CD4-positive, alpha-beta T cell treated with Interleukin-12 subunit alpha and Interleukin-12 subunit beta, for 1 hour (primary cell): ENCODE measurements at places on chromosomes 3 and 15.

- DNase-seq: no peak
Observed at GRCh38 chr15:53759411-53759931, at the start of gene WDR72. Gene WDR72, minus strand, starts transcription at chr15:53759663. Its CDS starts 26,514 bp downstream, at chr15:53733149.

DNA sequence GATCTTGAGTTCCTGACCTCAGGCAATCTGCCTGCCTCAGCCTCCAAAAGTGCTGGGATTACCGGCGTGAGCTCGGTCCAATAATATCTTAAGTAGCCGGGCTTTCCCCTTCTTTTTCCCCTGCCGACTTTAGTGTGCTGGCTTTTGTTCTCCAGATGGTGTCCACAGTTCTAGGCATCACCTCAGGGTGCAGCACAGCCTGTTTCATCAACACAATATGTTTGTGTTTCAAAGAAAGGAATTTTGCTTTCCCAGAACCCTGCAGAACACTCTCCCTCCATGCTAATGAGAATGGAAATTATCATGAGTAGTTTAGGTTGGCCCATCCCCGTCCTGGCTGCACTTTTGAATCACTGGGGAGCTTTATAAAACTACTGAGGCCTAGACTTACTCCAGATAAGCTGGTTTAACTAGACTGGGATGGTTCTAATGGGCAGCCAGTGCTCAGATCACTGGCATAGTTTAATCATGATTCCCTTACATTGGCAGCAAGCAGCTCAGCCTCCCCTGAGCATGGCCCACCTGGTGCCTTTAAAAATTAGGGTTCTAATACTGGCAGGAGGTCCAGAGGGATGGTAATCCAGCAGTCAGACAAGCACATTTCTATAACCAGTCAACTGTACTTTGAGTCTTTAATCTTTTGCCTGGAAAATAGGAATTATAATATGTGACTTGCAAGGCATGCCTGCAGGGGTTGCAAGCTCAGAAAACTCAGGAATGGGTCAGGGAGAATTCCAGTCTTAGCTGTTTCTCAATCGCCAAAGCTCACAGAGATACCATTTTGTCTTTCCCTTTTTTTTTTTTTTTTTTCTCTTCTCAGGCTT lies 127.6 kb upstream of the RASGRP1 start:
- no peak for DNase-seq

DNA sequence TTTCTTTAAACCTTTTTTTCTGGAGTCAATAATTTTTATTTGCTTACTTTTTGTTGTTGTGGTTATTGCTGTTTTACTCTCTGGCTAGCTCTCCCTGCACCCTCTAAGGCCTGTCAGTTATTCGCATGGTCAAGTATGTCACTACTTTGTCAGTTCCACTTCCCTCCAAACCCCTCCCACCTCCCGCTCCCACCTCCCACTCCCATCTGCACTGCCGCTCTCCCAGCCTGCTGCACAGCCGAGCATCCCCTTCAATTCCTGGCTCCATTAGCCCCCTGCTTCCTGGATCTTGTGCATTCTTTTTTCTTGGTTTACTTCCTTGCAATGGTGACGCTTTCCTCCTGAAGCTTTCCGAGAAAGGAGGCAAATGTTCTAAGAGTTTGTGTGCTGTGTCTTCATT lies 218.0 kb downstream of the XXYLT1 start:
- no peak for DNase-seq

- no peak for DNase-seq
Observed at GRCh38 chr3:166195808-166196207, 358.6 kb upstream of the BCHE start.

DNA sequence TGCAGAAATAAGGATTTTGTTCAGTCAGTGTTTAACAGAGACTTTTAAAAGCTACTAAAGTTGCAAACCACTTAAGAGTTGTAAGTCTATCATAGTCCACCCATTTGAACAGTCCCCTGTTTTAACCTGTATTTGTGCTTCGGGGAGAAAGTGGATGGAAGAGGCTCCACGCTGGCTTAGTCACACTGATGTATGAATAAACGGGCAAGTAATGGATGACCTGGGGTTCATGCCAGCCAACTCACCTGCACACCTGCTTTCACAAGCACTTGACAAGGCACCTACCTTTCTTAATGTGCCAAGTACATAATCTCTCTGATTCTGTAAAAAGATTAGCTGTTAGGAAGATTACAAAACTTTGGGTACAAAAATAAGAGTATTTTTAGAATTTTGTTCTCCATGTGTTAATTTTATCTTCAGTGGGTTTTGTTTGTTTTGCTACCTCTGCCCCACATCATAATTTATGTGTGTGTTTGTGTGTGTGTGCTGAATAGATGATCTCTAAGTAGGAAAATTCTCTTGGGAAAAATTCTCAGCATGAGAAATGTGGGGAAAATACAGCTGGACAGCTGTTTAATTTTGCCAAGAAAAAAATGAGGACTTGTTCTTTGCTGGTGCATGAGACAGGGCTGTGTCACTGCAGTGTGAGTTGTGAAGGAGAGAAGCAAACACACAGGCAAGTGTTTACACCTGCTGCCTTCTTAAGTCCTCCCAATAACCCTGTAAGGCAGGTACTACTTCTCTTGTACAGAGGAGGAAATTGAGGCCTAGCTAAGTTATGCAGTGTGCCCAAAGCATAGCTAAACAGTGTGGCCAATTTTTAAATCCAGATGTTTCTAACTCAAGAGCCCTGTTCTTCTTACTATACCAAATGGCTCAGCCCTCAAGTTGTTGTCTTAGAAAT lies 181.2 kb upstream of the IL12A start:
- DNase-seq: no peak

- no peak for DNase-seq
Observed at GRCh38 chr3:53642211-53642610, 147.8 kb downstream of the CACNA1D start.

DNA sequence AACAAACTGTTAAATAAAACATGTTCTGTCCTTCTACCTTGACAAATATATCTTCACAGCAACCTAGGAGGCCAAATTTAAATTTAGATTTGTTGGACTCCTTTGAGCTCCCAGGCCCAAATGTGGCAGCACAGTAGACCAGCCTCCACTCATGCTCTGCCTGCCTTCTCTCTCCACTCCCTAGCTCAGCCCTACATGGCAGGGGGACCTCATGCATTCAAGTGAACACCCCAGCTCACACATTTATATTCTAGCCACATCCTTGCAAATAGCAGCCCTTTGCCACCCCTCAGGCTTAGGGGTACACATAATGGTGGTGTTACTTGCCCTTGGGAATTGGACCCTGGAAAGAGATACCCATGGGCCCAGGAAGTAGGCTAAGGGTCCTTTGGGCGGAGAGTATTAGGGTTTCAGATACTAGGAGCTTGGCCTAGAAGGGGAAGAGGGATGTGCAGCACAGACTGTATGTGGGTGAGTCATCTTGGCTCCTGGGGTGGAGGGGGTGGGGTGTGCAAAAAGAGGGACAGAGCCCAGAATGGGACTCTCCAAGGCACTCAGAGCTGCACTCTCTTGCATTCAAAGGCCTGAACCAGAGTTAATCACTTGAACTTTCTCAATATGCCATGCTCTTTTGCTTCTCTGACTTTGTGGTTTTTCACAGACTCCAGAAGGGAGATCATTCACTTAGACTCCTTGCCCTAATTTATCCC lies 268.4 kb upstream of the ROPN1 start:
- no peak for DNase-seq

- no peak for DNase-seq
Observed at GRCh38 chr15:81087066-81087465, 47.0 kb upstream of the CFAP161 start.

GRCh38 chr3:129718201-129718600 lies 111.7 kb upstream of the PLXND1 start:
- DNase-seq: no peak

DNA sequence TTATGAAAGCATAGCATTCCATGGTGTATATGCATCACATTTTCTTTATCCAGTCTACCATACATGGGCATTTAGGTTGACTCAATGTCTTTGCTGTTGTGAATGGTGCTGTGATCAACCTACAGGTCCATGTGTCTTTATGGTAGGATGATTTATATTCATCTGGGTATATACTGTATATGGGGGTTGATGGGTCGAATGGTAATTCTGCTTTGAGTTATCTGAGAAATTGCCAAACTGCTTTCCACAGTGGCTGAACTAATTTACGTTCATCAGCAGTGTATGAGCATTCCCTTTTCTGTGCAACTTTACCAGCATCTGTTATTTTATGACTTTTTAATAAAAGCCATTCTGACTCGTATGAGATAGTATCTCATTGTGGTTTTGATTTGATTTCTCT lies 662.4 kb upstream of the BCHE start:
- no peak for DNase-seq

- no peak for DNase-seq
Observed at GRCh38 chr3:150902988-150903387, 2.3 kb downstream of the MINDY4B start.

GRCh38 chr3:149501524-149501923 lies 27.0 kb downstream of the TM4SF4 start:
- no peak for DNase-seq

- peak; percentile 64 for DNase-seq
Observed at GRCh38 chr15:84982301-84982920, 755 bp downstream of the PDE8A start.

- DNase-seq: no peak
Observed at GRCh38 chr3:149727656-149728055, 24.6 kb downstream of the COMMD2 start.

DNA sequence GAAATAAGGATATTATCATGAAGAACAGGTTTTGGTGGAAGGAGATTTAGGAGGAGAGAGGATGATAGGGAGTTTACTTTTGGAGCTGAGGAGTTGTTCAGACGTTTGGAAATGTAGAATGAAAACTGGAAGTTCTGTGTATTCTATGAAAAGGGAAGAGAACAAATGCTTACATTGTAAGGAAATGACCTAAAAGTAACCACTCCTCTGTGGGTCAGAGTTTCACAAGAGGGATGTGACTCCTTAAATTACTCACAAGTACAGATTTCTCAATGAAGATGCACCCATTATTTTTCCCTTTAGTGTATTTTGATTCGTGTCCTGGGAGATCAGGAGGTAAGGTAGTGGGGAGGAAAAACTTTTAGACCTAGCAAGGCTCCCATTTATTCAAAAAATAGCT lies 4.0 kb downstream of the RNF13 start:
- DNase-seq: no peak

- no peak for DNase-seq
Observed at GRCh38 chr3:139642996-139643395, 34.8 kb downstream of the NMNAT3 start.

DNA sequence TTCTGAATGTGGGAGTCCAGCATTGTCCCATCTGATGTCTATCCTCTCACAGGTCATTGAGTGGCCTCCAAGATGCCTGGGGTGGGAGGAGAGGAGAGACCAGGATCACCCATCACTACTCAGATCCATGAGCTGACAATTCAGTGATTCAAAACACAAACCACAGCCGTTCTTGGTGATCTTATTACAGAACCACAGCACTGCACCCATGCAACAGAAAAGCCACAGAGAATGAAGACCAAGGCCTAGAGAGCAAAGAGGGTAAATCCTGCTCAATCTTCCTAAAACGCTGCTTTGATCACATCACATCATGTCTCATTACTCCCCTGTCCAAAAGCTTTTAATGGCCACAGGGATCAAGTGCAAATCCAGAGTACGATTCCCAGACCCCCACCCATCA lies 23.5 kb downstream of the ANP32A start:
- DNase-seq: no peak

- DNase-seq: no peak
Observed at GRCh38 chr15:70583006-70583405, 180.4 kb downstream of the UACA start.

DNA sequence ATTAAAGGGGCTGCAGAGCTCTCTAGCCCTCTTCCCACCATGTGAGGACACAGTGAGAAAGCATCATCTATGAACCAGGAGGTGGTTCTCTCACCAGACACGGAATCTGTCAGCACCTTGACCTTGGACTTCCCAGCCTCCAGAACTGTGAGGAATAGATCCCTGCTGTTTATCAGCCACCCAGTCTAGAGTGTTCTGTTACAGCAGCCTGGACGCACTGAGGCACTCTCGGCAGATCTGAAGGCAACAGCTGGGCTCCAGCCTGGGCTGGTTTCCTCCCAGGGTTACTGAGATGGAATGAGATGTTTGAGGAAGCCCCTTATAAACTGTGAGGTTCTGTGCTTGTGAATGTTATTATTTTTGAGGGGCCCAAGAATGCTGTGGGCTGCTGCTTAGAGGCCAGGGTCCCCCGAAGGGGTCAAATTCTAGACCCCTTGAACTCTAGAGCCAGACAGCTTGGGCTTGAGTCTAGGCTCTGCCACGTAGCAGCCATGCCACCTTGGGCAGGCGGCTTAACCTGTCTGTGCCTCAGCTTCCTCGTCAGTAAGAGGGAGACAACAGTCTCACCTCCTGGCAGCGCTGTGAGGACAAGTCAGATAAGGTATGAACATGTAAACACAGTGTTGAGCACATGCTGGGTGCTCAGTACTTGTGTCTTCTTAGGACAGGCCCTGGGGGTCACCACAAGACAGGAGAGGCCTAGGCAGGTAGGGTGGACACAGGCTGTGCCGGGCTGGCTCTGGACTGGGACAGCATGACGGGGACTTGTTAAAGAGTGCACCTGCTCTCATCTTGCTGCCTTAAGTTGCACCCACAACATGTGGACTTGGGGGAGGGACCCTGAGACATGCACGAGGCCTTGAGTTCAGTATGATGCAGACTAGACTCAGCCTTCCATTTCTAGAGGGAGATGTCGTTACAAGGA lies 49.2 kb downstream of the MGLL start:
- DNase-seq: no peak

DNA sequence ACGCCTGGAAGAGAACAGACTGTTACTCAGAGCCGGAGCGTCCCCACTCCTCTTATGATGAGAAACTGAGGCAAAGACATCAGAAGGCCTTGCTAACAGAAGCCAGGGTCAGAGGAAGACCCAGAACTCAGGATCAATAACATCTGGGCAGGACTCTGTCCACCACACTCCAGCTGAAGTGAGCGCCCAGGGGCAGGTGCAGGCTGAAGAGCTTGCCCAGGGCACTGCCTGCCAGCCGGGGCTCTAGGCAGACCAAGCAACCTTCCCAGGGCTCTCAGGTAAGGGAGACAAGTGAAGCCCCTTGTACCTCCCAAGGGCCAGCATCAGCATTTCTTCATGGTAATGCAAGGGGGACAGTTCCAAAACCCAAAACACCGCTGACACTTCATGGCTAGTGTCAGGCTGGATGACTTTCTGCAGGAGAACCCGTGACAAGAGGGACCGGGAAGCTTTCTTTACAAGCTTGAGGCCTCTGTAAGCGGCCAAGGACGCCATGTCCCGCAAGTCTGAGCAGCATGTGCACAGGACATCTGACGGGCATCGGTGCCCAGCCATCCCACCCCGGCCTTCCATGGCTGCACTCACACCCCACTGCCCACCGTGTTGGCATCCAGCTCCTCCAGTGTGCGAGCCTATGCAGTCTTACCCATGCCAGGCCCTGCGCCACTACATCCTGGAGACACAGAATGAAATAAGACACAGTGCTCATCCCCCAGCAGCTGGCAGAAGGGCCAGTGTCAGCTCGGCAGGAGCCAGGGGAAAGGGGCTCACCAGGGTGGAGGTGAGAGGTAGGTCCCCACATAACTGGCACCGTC lies 14.1 kb downstream of the XXYLT1 start:
- no peak for DNase-seq

GRCh38 chr3:58135712-58136543 lies 74.8 kb downstream of the DNASE1L3 start:
- DNase-seq: no peak

DNA sequence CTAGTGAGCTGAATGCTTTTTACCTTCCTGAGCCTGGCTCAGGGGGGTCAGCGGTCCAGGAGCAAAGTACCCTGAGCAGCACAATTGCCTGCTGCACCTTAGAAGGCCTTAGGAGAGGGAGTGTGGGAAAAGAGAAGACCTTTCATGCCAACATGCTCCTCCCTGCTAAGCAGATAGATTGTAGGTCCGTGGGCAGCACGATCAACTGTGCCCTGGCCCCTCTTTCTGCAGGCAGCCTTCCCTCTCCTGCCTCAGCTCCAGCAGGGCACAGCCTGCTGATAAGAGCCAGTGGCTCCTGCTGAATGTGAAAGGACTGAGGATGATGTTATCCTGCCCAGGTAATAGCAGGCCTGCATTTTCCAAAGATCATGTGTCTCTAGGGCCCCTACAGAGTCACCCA lies 4.1 kb downstream of the CORO2B start:
- DNase-seq: no peak
